ENCODE measurements at places on chromosomes 3 and 15.

GRCh38 chr3:174270841-174271240 is 588.3 kb upstream of the NAALADL2 start:
- no peak for DNase-seq

- DNase-seq, result no peak
Measured at GRCh38 chr3:155491696-155492095, 198.2 kb upstream of the STRIT1 start.

DNA sequence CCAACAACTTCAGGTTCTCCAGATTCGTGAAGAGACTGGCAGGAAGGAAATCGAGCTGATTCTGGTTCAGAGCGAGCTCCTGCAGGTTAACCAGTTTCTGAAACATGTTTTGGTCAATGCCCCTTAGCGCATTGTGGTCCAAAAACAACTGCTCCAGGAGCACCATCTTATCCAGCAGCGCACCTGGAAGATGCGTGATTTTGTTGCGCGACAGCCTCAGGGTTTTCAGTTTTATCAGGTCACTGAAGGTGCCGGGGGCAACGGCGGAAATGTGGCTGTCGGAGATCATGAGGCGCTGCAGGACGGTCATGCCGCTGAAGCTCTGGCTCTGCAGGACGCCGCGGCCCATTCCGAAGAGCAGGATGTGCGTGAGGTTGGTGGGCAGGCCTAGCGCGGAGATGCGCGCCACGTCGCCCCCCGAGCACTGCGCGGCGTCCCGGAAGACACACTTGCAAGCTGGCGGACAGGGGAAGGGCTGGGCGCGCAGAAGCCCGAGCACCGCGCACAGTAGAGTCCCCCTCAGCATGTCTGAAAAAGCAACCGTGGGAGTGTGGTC is 1.2 kb downstream of the GP5 start:
- DNase-seq, result no peak

- DNase-seq, result no peak
Measured at GRCh38 chr15:25728816-25729215, 134.3 kb downstream of the ATP10A start.

GRCh38 chr15:90115783-90116182 is 13.5 kb upstream of the IDH2 start:
- DNase-seq, result no peak

- DNase-seq, result no peak
Measured at GRCh38 chr3:96017556-96017955, 796.8 kb upstream of the EPHA6 start.

DNA sequence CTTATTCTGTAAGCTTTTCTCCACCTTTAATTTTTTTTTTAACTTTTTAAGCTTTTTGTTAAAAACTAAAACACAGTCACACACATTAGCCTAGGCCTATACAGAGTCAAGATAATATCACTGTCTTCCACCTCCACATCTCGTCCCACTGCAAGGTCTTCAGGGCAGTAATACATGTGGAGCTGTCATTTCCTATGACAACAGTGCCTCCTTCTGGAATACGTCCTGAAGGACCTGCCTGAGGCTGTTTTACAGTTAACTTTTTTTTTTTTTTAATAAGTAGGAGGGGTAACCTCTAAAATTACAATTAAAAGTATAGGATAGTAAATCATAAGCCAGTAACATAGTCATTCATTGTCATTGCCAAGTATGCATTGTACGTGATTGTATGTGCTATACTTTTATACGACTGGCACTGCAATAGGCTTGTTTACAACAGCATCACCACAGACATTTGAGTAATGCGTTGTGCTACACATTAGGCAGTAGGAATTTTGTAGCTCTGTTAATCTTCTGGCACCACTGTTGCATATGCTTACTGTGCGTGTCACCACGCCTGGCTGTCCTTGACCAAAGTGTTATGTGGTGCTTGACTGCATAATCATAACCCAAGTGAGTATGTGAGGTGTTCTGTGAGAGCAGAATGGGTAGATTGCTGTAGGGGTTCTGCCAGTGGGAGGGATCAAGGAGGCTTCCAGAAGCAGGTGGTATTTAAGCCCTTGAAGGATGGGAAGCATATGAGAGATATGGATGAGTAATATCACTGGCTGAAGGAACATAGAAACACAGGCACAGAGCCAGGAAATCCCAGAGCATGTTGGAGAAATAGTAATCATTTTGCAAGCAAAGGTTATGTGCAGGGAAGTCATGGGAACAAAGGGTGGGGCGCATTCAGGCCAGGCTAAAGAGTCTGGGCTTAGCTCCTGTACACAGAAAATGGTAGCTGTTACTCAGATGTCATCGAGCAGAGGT is 18.3 kb downstream of the FBXO22 start:
- no peak for DNase-seq

DNA sequence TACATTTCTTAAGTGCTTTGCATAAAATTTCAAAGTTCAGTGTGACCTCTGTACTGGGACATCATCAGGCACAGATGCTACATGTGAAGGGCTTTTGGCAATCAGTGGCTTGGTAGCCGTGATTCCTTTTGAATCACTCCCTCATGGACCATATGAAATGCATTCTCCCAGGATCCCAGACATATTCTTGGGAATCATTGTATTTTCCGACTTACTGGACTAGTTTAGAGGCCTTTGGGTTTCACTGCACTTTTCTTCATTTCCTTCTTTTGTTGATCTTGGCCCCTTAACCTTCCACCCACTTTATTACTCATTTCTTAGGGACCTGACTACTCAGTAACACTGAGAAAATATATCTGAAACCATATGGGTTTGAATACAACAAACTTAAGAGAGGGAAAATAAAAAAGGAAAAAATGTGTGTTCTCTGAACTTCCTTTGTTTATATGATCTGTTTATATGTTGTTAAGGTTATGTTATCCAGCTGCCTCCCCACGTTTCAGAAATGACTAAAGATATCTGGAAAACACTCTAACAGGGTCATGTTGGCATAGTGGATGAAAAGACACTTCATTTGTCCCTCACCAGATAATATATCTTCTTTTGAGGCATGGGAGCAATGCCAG is 35.1 kb downstream of the HMG20A start:
- no peak for DNase-seq

DNA sequence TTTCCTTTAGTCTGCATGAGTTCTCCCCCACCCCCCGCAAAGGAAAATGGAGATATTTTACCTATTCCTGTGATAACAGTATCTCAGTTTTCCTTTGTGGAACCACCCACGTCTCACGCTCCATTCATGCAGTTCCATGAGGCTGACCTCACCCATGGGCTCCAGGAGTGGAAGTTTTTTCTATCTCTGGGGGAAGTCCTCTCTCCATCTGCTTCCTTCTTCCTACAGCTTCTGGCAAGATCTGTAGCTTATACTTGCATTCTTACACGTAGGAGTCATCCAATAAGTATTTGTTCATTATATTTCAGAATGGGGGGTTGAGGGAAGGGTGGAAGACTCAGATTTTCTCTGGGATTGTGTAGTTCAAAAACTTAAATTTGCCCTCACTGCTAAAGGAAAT is 5.8 kb upstream of the GLCE start:
- no peak for DNase-seq

GRCh38 chr3:14920536-14920935 is 26.8 kb upstream of the NR2C2 start:
- no peak for DNase-seq

Data from GM12892 (cell line).